ENCODE measurements at places on chromosomes 3 and 15. TPM values are rescaled to one million over a fixed set of nuclear protein-coding genes. Genes with fewer than 3 reads are reported as not detected.

Gene ABI3BP
- 0.84 TPM for total RNA-seq

Gene IL17RE
- total RNA-seq: 3.6 TPM

Gene STAB1
- 1.1 TPM for total RNA-seq

Gene GOLGA6L1
- not detected for total RNA-seq

Gene SLC12A8
- total RNA-seq: 13.6 TPM
